Dermis microvascular lymphatic vessel endothelial cell (primary cell): ENCODE measurements at places on chromosomes 2 and 18. TPM values are rescaled to one million over a fixed set of nuclear protein-coding genes. Genes with fewer than 3 reads are reported as not detected.

The TMEM37 gene
- 0.13 TPM in 2 replicates for total RNA-seq

The CLK1 gene
- total RNA-seq = 53.3 and 73.3 TPM in 2 replicates

The KIAA2012 gene
- total RNA-seq = not detected in 2 replicates

The LRP2 gene
- under 0.01 TPM in 1 of 2 replicates, not detected in the other for total RNA-seq

The TNFRSF11A gene
- total RNA-seq = 23.1 and 42.5 TPM in 2 replicates

DNA sequence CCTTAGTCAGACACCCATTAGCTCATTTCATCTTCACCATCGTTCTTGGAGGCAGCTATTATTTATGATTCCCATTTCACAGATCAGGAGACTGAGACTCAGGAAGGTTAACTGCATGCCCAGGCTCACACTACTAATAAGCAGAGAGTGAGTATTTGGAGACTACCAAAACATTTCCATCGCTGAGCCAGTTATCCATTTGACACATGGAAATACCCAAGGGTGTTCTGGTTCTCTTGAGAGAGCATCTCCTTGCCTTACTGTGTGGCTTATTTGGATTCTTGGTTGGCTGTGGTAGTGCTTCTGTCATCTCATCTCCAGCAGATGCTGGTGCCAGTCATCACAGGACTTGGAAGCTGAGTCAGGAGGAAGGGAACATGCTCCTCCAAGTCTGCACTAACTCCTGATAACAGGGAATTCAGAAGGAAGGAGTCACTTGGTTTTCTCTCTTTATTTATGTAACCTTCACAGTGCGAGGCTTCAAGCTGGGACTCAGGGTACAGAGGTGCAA is 55.2 kb downstream of the RASGRP3 start:
- no peak for DNase-seq

DNA sequence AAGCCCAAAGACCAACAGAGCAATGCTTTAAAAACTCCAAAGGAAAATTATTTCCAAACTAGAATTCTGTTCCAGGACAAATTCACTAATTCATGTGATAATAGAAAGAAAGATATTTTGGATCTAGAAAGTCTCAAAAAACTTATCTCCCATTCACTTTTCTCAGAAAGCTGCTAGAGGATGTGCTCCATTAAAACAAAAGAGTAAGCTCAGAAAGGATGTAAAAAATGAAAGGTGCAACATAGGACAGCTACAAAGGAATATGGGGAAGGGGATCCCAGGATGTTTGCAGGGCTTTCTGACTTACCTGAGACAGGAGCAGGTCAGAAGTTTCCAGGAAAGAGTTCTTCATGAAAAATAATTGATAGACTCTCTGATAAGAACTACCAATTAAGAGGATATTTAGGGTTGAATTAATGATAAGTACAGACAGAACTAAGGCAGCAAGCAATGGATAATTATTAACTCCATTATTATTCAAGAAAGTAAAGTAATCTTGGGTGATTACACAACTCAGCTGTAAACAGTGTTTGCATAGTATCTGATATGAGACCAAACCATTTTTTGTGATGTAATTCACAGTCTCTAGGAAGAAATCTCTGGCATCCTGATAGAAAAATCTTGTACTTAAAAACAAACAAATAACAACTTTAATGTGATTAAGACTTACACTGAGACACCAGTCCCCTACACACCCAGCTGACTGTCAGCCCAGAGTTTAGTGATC is 20.9 kb downstream of the LYG1 start:
- no peak for DNase-seq

- no peak for DNase-seq
Observed at GRCh38 chr2:180978903-180979748, 1.3 kb upstream of the UBE2E3 start.

DNA sequence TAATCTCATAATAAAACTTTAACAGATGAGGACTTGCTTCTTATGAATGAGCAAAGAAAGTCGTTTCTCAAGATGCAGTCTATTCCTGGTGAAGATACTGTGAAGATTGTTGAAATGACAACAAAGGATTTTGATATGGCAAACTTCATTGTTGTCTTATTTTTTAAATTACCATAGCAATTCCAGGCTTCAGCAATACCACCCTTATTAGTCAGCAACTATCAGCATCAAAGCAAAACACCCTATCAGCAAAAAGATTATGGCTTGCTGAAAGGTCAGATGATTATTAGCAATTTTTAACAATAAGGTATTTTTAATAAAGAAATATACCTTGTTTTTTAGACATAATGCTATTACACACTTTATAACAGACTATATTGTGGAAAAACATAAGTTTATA is 88.3 kb downstream of the COL5A2 start:
- DNase-seq = no peak

DNA sequence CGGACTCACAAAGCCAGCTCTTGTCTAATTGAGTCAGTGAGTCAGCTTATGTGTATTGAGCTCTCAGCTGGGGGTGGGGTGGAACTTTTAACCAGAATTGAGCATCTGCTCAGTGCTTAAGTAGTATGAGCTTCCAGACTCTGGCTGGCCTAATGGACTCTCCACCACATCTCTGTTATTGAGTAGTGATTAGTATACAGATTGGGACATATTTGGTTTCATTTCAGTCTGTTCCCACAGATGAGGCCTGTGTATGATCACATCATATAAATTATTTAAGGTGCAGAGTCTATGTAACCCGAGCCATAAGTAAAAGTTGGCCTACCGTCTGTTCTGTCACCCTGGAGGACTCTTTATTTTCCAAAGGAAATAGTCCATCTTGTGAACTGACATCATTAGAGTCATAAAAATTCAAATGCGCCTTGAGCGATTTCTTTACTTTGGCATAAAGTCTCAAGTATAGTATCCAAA is 152.1 kb downstream of the THSD7B start:
- DNase-seq = no peak

DNA sequence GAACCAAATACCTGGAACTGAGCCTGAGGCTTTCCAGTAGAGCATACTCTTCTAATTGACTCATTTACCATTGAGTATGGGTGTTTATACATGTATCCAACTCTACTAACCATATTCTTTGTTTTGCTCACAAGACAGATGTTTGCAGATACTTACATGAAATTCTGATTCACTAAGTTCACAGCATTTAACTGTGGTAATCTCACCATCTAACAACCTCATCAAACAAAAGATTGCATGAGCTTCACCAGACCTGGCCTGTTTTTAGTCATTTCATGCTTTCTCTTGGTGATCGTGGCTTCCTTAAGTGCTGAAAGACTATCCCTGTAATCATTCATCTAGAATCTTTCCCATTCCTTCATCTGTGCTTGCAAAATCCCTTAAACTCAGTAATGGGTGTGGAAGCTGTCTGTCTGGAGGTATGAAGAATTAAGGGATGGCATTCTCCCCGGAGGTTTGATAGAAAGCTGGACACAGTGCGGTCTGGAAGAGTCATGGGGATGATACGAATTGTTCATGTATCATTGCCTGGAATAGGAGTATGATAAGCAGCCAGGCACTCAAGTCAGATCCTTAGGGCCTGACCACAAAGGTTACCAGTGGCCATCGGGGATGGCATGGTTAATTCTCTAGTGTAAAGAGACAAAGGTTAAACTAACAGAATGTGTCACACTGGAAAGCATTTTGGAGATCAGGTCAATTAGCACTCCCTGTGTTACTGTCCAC is 42.0 kb upstream of the IL1R1 start:
- no peak for DNase-seq
